ENCODE measurements at places on chromosomes 12 and 14.

DNA sequence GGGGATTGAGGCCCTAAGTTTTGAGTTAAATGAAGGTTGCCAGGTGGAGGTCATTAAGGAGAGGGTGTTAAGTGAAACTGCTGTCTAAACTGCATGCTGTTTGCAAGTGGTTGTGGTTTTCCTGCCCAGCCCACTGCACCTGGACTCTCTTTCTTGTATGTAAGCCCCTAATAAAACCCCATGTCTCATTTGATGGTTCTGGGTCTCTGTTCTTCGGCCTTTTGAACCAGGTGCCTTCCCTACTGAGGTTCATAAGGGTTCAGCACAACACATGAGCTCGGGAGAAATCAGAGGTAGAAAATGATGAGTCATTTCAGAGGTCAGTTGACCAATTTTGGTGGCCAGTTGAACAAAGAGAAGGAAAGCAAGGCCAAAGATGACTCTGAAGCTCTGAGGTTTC lies 382.5 kb downstream of the RPS29 start:
- no peak for DNase-seq

DNA sequence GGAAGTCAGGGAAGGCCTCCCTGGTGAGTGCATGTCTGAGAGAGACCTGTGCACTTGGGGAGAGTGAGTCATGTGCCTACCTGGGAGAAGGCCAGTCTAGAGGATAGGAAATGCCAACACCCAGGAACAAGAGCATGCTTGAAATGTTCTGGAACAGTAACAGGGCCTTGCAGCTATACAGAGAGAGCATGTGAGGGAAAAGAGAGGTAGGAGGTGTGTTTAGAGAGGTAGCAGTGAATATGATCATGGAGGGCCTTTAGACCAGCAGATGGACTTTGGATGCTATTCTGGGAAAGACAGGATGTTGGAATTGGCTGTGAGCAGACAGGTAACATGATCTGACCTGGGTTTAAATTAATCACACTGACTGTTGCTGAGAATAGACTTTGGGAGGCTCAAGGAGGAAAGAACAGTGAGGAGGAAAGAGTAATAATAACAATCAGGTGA lies 1143.6 kb downstream of the FLRT2 start:
- no peak for DNase-seq

GRCh38 chr12:8057839-8058238 lies 8.3 kb downstream of the C3AR1 start:
- DNase-seq: no peak

GRCh38 chr12:83801972-83802371 lies 1110.6 kb downstream of the SLC6A15 start:
- peak; percentile 9 for DNase-seq

DNA sequence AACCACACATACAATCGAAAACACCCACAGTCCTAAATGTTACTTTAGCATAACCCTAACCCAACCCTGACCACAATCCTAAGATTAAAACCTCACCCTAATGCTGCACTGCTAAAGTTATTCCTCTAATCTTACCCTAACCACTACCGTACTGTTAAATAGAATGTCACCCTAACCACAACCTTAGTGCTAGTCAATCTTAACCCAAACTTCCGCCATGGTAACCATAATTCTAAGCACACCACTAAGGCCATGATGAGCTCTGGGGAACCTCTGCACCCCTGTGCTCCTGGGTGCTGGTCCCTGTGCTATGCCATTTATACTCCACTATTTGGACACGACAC lies 38.0 kb downstream of the LTBP2 start:
- no peak for DNase-seq

DNA sequence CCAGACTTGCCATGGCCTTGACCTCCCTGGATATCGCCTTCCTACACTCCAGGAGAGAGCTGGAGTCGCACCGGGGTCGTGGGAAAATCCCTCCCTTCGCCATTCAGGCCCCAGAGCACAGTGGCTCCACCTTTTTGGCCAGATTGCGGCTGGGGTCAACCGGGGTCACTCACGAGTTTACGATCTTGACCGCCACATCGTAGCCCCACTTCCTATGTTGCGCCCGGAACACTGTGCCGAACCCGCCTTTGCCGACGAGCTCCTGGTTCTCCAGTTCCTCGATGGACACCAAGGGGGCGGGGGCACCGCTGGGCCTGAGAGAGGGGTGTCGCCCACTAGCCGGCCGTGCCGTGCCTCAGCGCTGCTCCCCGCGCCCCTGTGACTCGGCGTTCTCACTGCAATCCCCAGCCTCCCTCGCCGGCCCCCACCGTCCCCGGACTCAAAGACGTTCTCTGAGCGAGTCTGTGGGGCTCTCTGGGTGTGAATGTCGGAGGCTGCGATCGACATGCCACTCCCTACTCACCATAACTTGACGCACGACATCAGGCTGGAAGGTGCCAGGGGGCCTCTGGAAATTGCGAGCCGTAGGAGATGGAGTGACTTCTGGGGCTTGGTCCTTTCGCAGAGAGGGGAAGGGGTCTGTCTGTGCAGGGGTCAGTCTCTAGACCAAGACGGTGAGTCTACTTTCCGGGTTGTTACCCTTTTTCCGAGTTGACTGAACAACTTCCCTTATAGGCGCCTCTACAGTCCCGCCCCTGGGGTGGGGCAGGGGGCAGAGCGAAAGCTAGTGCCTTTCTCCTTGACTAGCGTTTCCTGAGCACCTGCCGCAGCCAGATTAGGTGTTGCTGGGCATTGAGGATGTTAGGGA lies at the start of gene RIPK3:
TSS of gene RIPK3 (minus strand) at position 708 of the 868 bp plus-strand sequence. CDS start at position 543, 165 bp downstream.
- peak; percentile 45 for DNase-seq

DNA sequence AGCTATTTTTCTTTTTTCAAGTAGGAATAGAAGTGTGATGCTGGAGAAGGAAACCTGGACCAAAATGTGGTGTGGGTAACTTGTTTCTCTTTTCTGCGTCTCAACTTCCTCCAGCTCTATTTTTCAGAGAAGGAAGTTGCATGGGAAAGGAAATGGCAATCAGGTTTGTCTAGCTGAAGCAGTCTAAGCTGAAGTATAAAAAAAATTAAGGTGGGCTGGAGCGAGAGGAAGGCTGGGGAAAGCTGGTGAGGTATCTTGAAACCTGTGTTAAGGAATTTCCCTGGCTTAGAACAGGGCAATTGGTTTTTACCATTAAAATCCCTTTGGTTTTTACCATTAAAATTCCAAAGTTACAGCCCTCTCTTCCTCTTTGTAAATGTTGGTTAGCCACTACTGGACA lies 34.2 kb upstream of the NINJ2 start:
- no peak for DNase-seq

DNA sequence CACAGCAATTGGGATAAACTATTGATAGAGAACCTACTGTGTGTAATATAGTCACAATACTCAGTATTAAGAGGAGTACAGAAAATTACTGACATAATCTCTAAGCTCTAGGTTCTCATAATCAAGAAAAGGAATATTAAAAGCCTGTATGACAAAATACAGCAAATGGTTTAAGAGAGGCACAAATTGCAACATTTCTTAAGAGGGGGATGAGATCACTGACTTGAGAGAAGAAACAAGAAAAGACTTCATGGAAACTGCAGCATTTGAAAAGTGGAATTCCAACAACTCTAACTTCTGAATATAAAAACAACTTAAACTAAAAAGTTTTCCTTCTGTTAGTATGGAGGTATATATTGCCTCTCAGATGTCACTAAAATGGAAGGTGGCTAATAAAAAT lies 89.7 kb downstream of the NUMB start:
- no peak for DNase-seq

DNA sequence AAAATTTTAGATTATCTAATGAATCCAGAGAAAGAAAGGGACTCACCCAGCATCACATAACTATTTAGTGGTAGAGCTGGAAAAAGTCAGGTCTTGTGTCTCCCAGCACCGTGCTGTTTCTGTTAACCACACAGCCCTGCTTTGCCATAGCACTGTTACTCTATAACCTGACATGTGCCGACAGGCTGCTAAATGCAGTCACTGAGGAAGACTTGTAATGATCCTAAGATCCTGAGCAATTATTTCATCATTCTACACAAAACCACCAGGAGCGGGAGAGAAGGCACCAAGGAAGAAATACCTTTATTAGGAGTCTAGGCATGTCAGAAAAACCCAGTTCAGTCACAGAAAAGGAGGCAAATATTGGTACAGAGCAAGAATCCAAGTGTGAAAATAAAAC lies 3.1 kb upstream of the NOXRED1 start:
- DNase-seq: no peak

- peak; percentile 85 for DNase-seq
Measured at GRCh38 chr12:96208801-96209549, 14.8 kb downstream of the ELK3 start.

DNA sequence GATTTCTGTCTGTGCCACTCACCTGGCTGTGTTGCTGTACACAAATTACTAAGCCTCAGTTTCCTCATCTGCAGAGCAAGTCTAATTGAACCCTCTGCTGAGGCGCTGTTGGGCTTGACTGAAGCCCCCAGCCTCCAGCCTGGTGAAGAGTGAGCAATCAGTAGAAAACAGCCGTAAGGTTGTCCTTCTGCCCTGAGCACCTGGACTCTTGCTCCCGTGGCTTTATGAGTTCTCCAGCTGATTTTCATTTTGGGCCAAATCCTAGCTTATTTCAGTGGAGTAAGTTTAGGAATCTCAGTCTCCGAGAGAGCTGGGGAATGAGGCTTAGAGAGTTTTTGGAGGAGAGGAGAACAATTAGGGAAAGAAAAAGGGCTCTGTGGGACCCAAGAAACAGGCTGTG lies 133.9 kb upstream of the EVL start:
- DNase-seq: no peak

GRCh38 chr14:81727218-81727617 lies 193.6 kb upstream of the SEL1L start:
- no peak for DNase-seq

DNA sequence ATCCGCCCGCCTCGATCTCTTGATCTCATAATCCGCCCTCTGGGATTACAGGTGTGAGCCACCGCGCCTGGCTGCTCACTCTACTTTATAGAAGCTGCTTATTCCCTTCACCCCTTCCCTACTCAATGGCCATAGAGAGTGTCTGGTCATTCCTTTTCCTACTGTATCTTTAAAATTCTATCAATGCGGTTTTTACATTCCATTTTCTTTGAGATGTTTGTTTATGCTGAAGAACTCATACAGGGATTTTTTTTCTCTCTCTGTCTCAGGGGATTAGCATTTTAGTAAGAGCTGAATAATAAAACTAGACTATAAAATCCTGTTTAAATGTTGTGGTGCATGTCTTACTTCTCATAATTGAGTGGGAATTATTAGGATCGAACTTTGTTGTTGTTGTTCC lies 218.6 kb upstream of the FOXN3 start:
- no peak for DNase-seq

DNA sequence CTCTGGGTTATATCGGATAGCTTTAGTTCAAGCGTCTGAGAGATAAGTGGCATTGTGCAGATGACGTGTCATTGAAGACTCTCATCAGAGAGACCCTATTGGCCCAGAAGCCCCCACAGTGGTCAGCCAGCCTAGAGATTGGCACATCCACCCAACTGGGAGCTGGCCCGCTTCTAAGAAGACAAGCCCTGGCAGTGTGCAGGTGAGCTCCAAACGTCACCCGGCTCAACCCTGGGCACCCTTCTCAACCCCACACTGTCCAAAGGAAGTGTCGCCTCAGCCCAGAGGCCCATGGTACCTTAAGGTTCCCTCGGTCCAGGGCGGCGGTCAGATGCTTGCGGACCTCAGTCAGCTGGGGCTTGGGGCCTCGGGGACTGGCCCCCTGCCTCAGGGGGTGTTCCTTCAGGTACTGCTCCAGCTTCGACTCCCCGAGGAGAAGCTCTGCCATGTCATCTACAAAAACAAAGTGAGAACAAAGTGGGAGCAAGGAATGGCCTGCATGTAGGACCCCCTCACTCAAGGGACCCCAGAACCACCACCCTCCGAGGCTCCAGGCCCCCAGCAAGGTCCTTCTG lies 30.3 kb downstream of the TTC7B start:
- no peak for DNase-seq

- DNase-seq: no peak
Measured at GRCh38 chr14:29868000-29868399, 59.6 kb downstream of the PRKD1 start.

DNA sequence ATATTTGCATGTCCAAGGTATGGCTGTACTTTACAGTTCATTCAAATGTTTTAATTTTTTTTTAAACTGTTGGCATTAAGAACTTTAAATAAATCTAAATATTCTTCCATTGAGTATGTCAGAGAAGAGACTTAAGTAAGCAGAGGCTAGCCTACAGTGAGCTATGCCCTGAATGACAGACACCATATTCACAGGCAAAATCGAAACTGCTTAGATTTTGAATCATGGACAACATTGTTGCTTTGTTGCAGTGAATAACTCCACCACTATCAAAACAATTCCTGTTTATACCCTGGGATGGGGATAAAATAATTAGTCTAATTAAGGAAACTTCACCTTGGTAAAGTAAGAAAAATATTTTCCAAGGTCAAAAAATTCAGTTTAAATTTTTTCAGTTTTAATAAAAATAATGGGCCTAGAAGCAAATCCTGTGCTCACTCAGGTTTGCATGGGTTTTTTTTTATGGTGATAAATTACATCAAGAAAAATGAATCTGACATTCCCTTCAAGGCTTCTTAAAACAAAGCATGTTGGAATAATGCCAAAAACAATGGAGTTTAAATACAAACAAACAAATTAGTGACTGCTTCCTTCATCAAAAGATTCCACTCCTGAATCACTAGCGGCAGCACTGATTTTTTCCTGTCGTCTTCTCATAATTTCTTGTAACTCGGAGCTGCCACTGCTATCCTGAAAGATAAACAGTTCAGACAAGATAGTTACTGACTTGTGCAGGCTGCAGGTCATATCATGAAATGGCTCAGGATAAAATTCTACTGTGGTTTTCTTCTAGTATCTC lies 168.2 kb downstream of the EPS8 start:
- no peak for DNase-seq

DNA sequence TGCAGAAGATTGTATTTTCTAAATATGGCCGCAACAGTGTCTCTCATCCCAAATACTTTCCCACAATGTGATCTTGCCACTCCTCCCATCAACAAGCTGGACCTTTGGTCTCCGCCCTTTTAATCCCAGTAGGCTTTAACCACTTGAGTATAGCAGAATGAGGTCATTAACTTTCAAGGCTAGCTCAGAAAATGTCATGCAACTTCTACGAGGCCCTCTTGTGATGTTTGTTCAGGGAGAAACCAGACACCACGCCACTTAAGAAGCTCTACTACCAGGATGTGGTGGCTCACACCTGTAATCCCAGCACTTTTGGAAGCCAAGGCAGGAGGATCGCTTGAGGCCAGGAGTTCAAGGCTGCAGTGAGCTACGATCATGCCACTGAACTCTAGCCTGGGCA lies 20.1 kb upstream of the OR6J1 start:
- DNase-seq: no peak

- no peak for DNase-seq
Measured at GRCh38 chr12:100461330-100461973, 12.2 kb upstream of the NR1H4 start.
